Right renal cortex interstitium (tissue), 3 donors: ENCODE measurements at places on chromosomes 5 and 9. TPM values are rescaled to one million over a fixed set of nuclear protein-coding genes. Genes with fewer than 3 reads are reported as not detected.
A peak's percentile ranks its signal among the peaks of the same experiment; 100 is the strongest.

GRCh38 chr5:113250341-113250953, 184.3 kb downstream of the TSSK1B start:
- DNase-seq: peak; percentile 29

DNA sequence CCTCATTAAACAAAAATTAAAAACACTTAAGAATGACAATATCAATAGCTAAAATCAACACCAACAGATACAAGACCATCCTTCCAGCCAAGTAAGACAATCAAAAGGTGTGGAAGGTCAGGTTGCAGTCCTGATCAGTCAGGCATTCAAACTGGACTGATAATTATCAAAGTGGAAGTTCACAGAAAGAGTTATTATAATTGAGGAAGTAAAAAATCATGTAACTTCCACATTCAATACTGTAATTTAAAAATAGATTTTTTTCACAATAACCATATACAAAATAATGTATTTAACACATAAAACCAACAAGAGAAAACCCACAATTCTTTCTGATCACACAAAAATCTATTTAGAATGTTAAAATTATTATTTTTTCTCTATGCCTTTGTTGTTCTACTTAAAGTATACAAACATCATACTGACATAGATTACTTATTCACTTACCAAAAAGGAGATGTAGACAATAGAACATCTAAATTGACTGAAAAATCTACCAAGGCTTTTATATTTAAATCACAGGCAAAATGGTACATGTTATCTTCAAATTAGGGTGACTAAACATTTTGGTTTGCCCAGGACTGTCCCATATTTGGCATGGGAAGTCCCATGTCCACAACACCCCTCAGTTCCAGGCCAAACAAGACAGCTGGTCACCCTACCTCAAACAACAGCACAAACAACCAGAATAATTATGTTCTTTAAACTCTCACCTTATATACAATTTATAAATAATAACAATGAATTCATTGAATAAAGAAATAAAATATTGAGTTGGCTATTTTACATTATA, 142.5 kb upstream of the SLC24A2 start:
- DNase-seq: no peak

GRCh38 chr9:112601636-112602035, 115.0 kb downstream of the KIAA1958 start:
- no peak for DNase-seq

DNA sequence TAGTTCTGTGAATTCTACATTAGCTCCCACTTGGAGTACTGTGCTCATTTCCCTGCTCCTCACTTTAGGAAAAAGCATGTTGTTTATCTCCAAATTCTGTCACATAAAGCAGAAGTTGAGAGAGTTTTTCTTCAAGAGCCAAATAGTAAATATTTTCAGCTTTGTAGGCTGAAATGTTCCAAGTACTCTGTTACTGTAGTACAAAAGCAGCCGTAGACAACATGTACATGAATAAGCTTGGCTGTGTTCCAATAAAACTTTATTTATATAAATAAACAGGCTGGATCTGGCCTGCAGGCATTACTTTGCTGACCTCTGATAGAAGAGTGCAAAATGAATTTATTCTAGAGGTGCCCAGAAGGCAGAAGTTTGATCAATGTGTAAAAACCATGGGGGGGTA, 73.0 kb upstream of the AGXT2 start:
- DNase-seq: no peak

DNA sequence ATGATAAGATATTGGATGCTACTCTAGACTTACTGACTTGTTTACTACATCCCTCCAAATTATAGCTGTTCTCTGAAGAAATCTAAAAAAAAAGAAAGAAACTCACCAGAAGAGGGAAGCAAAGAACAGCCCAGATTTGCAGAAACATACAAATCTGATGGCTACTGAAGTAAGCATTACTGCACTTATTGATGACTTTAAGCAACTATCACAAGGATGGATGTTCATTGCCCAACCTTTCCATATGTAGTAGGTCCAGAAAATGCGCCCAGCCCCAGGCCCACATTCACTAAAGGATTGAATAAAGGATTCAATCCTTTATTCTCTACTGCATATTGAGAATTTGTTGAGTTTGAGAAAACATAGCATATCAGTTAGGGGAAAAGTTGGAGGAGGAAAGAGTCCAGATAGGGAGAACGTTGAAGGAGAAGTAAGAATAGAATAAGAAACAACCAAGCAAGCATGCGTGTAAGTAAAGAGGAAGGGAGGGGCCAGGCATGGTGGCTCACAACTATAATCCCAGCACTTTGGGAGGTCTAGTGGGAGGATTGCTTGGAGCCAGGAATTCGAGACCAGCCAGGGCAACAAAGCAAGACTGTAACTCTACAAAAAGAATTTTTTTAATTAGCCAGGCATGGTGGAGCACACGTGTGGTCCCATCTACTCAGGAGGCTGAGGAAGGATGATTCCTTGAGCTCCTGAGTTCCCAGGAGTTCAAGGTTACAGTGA, 33.8 kb upstream of the DTWD2 start:
- no peak for DNase-seq

DNA sequence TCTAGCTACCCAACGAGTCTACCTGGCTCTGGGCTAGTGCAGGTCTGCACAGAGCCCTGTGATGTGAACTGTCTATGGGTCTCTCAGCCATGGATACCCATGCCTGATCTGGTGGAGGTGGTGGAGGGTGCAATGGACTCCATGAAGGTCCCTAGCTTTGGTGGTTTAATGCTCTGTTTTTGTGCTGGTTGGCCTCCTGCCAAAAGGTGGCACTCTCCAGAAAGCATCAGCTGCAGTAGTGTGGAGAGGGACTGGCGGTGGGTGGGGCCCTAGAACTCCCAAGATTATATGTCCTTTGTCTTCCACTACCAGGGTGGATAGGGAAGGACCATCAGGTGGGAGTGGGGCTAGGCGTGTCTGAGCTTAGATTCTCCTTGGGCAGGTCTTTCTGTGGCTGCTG, 290.1 kb downstream of the AGTPBP1 start:
- DNase-seq: no peak

- no peak for DNase-seq
Measured at GRCh38 chr5:53490747-53491146, 10.3 kb downstream of the FST start.

DNA sequence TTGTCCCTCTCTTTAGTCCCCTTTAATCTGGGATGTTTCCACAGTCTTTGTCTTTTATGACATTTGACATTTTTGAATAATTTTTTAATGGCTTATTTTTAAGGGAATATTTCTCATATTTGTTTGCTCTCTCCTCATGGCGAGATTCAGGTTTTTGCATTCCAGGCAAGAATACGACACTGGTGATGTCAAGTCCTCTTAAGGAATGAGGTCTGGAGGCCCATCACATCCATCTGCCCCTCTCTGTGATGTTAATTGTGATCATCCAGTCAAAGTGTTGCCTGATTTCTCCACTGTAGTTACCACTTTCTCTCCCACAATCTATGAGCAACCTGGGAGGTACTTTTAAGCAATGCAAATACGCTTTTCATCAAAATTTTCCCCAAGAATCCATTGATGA, 193.2 kb downstream of the MAST4 start:
- DNase-seq: no peak

DNA sequence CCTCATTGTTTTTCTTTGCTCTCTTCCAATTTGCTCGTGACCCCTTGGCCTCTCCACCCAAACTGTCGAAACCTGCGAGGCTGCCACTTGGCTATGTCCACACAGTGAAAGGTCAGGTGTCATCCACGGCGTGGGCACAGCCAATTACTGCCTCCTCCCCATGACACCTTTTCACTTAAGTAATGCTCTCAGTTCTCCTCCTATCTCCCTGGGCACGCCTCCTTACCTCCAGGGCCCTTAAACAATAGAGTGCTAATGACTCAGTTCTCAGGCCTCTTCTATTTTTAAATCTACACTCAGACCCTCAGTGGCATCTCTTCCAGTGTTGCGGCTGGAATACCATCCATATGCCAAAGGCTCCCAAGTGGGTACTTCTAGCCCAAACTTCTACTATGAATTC, 256.8 kb downstream of the ROR2 start:
- no peak for DNase-seq

- no peak for DNase-seq
Measured at GRCh38 chr5:157978061-157978460, 119.1 kb upstream of the CLINT1 start.

- no peak for DNase-seq
Measured at GRCh38 chr5:67221487-67222242, 25.1 kb upstream of the CD180 start.

GRCh38 chr5:96765043-96765442, 42.7 kb downstream of the ERAP1 start:
- no peak for DNase-seq

DNA sequence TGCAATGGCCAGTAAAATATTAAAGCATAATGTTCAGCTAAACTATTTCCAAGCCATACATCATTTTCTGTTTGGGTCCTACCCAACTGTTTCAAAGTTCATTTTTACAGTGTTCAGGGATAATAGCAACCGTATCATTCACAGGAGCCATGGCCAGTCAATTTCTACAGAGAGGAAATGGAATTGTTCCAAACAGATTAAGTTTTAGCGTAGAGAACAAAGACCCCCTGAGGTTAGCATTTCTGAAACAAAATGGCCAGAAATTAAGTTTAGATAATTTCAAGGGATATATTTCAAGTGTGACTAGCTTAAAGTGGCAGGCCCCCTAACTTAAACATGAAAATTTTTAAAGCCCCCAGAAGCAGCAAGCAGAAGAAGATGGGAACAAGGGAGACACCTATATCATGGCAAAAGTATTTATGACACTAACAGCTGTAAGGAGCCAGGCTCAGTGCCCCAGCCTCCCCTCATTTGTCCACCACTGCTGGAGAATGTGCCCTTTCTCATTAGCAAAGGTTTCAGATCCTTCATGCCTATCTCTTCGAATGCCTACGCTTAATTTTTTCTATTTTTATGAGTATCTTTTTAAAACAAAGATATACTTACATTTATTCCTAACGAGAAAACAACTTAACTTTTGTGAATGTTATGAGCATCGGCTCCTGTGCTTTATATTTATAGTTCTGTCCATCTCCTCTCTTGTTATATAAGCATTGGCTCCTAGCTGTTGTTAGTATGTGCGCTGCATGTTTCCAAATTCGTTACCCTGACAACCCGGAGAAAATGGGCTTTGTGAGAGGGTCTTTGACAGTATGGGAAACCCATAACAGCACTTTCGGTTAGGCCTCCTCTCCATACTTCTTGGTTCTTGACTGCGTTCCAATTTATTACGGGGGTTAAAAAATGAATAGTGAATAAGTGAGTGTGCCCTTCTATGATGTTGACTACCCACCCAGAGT, 116.3 kb downstream of the MED27 start:
- DNase-seq: no peak

DNA sequence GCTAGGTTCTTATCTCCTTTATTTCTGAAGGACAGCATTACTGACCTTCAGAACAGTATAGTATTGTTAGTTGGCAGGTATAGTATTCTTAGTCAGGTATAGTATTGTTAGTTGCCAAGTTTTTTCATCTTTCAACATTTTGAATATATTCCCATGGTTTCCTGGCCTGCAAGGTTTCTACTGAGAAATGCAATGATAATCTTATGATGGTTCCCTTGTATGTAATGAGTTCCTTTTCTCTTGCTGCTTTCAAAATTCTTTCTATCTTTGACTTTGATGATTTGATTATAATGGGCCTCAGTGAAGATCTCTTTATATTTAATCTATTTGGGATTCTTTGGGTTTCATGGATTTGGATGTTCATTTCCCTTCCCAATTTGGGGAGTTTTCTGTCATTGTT, 12.4 kb upstream of the HSDL2 start:
- no peak for DNase-seq

DNA sequence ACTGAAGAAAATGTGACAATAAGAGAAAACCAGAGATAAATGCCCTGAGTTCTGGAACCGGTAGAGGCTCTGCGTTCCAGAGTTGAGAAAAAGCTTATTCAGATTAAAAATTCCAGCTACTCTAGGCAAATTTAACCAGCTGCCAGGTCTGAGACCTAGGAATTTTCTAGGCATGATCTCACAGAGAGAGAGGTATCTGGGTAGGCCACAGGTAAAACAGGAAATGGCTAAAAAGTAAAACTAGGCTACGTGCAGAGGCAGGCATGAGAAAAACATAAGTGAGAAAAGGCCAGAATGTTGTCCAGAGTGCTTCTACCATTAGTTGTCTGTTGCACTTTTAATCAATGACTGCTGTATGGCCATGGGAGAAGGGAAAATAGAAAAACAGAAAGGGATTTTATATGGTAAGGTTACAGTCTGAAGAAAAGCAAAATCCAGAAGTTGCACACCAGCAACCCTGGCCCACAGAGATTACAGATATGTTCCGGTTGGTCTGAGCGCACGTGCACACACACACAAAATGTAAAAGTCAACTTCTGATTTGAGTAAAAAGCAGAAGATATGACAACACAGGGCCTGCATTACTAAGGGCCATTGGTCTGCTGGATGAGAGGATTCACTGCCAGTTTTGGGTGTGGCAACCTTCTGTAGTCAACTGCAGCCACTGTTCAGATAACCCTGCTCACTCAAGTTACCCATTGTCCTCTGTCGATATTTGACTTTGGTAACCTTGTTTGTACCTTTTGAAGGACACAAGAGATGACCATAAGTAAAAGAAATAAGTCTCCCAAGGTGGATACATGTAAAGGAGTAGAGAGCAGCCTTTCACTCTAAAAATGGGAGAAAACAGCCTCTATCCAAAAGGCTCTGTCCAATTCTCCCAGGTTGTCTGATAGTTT, 266.0 kb downstream of the DTWD2 start:
- DNase-seq: no peak

- DNase-seq: no peak
Measured at GRCh38 chr5:53556001-53556400, 4.4 kb upstream of the NDUFS4 start.

- DNase-seq: no peak
Measured at GRCh38 chr9:129889941-129890717, 54.9 kb downstream of the USP20 start.

DNA sequence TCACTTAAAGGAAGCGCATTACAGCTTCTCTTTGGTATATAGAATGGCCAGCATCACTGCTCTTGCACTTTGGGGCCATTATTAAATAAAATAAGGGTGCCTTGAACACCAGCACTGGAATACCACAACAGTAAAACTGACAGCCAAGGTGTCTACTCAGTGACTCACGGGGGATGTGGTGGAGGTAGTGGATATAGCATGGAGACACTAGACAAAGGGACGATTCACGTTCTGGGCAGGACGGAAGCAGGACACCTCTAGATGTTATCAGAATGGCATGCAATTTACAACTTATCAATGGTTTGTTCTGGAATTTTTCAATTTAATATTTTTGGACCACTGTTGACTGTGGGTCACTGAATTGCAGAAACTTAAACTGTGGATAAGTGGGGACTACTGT, 32.9 kb upstream of the PDE8B start:
- DNase-seq: no peak

- no peak for DNase-seq
Measured at GRCh38 chr5:157282150-157282549, 16.2 kb downstream of the CYFIP2 start.

GRCh38 chr5:88729829-88730182, 153.2 kb downstream of the MEF2C start:
- DNase-seq: no peak

- no peak for DNase-seq
Measured at GRCh38 chr9:111743275-111743674, 51.5 kb downstream of the SHOC1 start.

SCAMP1 gene
- 63.7 TPM for polyA plus RNA-seq

PTPRD gene
- polyA plus RNA-seq: 101 TPM

HK3 gene
- polyA plus RNA-seq: 0.62 TPM

FAM221B gene
- polyA plus RNA-seq: 0.12 TPM

TEX48 gene
- not detected for polyA plus RNA-seq

LAMC3 gene
- 29.3 TPM for polyA plus RNA-seq

ANKRD31 gene
- polyA plus RNA-seq: 0.40 TPM

NEUROG1 gene
- polyA plus RNA-seq: not detected

DAP gene
- polyA plus RNA-seq: 128 TPM

C5orf46 gene
- polyA plus RNA-seq: not detected
